ENCODE measurements at places on chromosomes 1 and 21.

- no peak for DNase-seq
These were observed 10.4 kb downstream of the NUCKS1 start for GRCh38 chr1:205739348-205740160.

GRCh38 chr1:21594935-21595897, 73.9 kb downstream of the RAP1GAP start:
- no peak for DNase-seq

GRCh38 chr1:186618401-186619170, 61.6 kb downstream of the PTGS2 start:
- peak; percentile 54 for DNase-seq

GRCh38 chr1:912740-913301, 10.9 kb upstream of the SAMD11 start:
- no peak for DNase-seq

GRCh38 chr1:22633697-22634463, 2.5 kb upstream of the C1QA start:
- DNase-seq: no peak

GRCh38 chr1:58585581-58586151, 8.6 kb upstream of the TACSTD2 start:
- DNase-seq: no peak

DNA sequence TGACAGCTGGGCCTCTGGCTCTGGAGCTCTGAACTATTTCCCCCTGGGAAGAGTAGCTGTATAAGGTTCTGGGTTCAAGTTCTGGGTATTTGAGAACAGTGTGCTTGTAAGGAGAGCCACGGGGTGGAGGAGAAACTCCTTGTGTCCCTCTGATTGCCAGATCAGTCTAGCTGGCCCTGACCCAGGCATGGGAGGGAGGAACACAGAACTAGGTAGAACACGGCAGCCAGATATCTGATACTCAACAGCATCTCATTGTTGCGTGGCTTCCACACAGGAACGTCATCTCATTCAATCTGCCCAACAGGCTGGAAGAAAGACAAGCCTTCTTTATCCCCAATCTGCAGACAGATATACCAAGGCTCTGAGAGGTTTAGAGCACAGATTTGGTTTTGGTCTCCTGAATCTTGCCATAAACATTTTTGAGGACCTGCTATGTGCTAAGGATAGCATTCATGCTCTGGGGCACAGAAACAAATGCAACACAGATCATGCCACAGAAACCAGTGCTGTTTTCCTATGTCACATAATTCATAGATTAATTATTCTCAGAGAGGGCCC, 83.8 kb downstream of the PLXNA2 start:
- DNase-seq: no peak

DNA sequence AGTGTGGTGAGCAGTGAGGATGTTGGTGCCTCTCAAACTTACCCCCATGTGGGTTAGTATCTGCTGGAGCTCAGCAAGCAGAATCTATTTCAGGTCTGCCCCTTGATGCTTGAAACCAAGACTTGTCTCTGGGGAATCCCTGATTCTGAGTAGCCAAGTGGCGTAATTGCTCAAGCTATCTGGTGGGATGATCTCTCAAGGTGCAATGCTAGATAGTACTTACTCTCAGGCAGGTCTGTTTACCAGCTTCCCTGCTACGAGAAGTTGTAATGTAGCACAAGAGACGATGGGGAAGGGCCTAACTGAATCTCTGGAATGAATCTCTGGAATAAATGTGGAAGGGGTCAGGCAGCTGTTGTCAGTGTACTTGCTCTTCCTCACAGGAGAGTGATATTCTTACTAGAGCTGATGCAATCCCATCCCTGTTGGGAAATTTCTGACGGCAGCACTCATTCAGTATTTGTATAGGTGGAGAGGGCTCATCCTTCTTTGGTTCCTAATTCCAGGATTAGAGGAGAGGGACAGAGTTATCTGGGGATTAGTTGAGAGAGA, 65.4 kb downstream of the MACF1 start:
- no peak for DNase-seq

- no peak for DNase-seq
These were observed 6.6 kb upstream of the PRRX1 start for GRCh38 chr1:170657275-170657853.

GRCh38 chr1:176102768-176103350, 104.2 kb downstream of the COP1 start:
- no peak for DNase-seq

DNA sequence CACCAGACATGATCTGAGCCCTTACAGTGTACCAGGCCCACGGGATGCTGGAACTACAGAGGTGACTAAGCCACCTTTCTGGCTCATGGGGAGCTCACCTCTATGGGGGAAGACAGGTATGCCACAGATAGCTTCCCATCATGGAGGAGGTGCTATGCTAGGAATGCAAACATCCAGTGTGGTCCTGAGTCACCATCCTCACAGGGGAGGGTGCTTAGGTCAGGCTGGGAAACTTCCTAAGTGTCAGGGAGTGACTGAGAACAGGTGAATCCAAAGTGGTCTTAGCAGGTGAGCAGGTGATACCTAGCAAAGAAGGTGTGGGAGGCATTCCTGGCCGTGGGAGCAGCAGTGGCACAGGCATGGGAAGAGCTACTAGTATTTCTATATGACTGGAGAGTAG, 8.6 kb upstream of the RASSF5 start:
- DNase-seq: no peak

GRCh38 chr1:225156254-225156653, 226.8 kb downstream of the DNAH14 start:
- DNase-seq: no peak

- DNase-seq: no peak
These were observed 349.7 kb upstream of the ESRRG start for GRCh38 chr1:217072926-217073325.

DNA sequence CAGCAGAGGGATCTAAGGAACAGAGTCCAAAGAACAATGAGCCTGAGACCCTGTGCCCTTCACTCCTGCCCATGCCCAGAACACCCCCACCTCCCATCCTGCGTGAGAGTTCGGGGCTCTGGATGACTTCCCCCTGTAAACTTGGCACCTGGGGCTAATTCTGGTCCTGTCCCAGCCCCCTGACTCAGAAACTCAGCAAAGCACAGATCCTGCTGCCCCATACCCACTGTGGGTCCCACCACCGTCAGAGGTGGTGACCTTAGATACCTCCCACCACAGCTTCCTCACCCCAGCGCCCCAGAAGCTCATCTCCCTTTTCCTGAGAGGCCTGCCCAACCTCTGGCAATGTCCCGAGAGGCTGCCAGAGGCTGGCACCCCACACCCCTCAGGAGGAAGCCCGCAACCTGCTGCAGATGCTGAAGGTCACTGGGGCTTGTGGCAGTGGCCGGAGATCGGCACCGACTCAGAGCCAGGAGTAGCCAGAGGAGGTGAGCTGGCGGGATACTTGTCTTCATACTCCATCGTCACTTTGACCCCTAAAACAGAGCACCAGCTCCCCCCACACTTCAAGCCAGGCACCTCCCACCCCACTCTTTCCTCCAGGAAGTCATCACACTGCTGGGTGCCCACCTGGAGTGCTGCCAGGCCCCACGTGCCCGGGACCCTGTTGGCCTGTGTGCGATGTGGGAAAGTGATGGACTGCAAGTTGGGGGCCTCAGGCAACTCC, 111.6 kb upstream of the IFFO2 start:
- no peak for DNase-seq

GRCh38 chr1:145997718-145998023, 1.3 kb upstream of the TXNIP start:
- no peak for DNase-seq

GRCh38 chr1:215479567-215479966, 87.5 kb upstream of the KCTD3 start:
- DNase-seq: no peak

DNA sequence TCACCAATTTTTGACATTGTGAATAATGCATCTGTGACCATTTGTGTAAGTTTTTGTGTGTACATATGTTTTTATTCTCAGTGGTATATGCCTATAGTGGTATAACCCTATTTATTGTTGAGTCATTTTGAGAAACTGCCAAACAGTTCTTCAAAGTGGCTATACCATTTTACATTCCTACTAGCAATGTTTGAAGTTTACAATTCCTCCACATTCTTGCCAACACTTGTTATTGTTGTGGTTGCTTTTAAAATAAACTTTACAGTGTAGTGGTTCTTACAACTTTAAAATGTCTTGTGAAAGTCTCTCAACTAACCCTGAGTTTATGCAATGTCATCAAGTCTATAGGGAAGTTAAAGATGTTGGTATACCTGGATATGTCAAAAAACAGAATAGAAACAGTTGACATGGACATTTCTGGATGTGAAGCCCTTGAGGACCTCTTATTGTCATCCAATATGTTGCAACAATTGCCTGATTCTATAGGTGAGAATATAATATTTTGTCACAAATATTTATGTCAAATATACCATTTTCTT, 219.4 kb downstream of the LRRC40 start:
- no peak for DNase-seq

GRCh38 chr1:164735315-164736052, 176.5 kb downstream of the PBX1 start:
- no peak for DNase-seq

DNA sequence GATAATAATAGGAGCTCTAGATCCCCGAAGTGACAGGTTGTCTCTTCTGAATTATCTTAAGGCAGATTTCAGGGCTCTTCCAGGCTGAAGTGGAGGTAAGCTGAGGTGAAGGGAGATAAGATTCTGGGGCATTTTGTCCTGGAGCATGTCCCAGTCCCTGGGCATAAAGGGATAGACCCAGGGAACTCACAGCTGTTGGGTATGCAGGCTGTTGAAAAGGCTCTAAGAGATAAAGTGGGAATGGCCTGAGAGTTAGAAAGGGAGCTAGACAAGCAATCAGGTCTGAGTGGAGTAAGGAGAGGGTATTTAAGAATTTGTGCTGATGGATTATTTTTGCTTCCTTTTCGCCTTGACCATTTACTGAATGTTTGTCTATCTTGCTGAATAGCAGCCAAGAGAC, 123.7 kb downstream of the NOS1AP start:
- DNase-seq: no peak

GRCh38 chr1:172951730-172952365, 98.9 kb downstream of the TNFSF18 start:
- DNase-seq: no peak

DNA sequence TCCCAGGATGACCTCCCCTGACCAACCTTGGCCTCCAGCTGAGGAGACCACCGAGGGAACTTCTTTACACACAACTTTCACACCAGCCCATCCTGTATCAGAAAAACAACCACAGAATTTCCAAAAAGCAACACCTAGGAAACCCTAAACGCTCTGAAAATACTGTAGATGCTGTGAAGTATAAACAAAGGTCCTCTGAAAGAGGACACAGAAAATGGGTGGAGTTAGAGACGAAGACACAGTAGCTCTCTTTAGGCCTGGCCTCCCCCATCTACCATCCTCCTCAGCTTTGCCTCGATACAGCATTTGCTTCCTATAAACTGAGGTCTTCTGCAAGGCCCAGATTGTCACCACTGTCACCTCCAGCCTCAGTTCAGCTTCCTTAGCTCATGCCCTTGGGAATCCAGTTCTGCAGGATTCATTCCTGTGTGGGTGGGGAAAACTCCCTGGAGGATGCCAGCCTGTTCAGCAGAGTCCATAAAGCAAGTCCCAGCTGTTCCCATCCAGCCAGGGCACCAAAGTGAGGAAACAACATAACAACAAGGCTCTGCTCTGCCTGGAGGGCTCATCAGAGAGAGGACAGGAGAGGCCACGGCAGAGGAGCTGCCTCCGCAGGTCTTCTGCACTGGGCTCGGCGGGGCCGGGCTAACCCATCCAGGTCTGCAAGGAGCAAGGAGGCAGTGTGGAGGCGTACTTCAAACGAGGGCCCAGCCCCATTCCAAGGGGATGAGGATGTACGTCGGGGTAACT, 15.0 kb downstream of the PIK3C2B start:
- DNase-seq: no peak

DNA sequence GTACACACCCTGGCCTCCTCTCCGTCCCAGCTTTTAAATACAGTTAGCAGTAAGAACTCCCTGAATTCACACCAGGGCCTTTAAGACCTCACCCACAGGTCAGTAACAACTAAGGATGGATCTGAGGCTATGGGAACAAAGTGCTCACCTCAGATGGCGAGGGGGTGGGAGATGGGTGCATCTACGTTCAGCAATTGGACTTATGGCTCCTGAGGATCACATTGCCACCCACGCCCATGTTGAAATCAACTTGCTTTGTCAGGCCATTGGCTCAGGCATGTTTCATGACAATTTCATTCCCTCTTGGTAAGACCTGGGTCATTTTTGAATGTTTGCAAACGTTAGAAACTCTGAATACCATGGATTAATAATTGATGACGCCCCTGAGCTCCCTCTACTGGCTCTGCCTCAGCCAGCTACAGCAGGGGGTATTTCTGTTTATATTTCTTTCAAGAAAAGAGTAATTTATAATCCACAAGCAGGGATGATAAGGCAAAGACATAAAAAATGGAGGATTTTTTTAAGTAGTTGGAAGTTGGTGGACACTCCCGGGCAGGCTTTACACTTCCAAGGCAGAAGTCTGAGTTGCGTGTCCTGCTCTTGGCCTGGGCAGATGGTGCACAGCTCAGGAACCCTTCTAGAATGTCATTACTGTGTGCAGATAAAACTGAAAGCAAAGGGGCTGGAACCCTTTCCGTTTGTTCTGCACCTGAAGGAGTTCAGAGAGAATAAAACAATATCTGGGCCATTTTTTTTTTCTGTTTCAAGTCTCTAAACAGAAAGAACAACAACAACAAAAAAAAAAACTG, 13.7 kb upstream of the LBR start:
- no peak for DNase-seq

DNA sequence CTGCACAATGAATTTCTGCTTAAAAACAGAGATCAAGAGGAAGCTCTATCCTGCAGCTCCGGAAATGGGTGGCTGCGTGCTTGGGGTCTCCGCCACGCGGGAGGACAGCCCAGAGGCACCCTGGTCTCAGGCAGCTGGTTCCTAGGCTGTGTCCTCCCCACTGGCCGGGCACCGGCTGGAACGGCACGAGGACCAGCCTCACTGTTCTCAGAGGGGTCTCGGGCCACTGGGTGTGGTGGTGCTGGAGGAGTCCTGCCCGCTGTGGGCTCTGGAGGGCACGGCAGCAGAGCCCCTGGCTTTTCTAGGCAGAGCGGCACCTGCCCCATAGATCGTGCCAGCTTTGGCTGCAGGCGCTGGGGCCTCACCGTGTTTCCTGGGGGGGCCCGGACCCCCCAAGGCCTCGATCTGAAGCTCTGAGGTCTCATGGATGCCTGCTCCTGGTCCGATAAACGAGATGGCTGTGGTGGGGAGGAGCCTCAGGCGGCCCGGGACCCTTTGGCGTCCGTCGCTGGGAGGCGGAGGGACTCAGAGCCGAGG, 8.2 kb upstream of the RNF223 start:
- DNase-seq: no peak

- no peak for DNase-seq
These were observed 24.7 kb upstream of the MYCL start for GRCh38 chr1:39926343-39926793.
